Lower leg skin (tissue), 4 donors: ENCODE measurements at places on chromosomes 5 and 9.
A peak's percentile ranks its signal among the peaks of the same experiment; 100 is the strongest.

- no peak for DNase-seq
Observed at GRCh38 chr5:16626696-16627264, 10.0 kb upstream of the RETREG1 start.

GRCh38 chr9:114836769-114837168, 30.9 kb upstream of the TNFSF15 start:
- no peak for DNase-seq

- no peak for DNase-seq
Observed at GRCh38 chr9:38406476-38407186, 14.1 kb downstream of the ALDH1B1 start.

GRCh38 chr9:4537581-4537980, 47.3 kb downstream of the SLC1A1 start:
- no peak for DNase-seq

DNA sequence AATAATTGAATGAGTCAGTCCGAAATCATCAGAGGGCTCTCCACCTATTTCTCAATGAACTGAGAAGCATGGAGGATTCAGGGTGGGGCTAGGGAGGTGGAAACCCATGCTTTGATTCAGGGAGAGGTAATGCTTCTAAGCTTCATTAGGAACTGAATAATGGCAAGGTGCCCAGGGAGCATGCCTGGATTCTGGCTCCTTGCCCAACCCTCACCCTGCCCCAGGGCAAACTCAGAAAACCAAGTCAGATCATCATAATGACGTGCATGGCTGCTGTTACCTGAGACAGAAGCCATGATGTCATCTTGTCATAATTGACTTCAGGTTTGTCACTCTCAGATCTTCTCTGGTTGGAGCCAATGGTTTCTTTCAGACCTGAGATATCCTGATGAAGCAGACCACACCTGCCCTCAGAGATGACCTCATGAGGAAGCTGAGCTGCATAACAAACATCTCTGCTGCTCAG, 199.6 kb downstream of the SYK start:
- DNase-seq: peak; percentile 41

- DNase-seq: no peak
Observed at GRCh38 chr5:42745856-42746255, 10.8 kb upstream of the CCDC152 start.

DNA sequence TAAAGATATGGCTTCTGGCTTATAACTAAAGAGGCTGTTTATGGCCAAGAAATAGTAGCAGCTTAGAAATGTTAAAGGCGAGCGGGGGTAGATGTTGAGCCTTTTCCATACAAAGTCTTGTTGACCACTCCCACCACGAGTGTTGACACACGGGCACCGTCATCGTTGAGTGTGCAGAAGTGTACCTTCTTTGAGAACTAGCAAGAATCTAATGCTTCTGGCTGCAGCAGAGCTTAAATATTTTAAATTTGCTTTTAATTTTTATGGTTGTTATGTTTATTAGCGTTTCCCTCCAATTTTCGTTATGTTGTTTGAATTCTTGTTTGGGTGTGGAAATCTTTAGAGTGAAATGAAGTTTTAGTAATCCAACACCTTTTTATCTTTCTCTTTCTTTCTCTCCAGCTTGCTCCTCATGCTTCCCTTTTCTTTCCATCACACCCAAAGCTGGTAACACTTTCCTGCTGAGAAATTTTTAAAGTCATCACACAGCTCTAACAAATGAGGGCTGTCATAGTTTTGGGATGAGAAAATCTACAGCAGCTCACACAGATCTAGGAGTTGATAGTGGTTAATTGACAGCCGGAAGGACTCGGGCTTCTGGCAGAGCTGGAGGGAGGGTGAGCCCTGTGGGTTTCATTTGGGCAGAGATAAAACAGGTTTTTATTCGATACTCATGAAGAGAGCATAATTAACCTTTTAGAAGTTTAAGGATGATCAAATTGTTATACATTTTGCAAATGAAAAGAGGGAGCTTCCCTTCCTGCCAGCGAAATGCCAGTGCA, 120.1 kb upstream of the ZNF608 start:
- no peak for DNase-seq

GRCh38 chr5:139293202-139293506, 386 bp upstream of the MATR3 start:
- DNase-seq: no peak

- DNase-seq: no peak
Observed at GRCh38 chr5:142913728-142914338, 143.7 kb downstream of the ARHGAP26 start.

DNA sequence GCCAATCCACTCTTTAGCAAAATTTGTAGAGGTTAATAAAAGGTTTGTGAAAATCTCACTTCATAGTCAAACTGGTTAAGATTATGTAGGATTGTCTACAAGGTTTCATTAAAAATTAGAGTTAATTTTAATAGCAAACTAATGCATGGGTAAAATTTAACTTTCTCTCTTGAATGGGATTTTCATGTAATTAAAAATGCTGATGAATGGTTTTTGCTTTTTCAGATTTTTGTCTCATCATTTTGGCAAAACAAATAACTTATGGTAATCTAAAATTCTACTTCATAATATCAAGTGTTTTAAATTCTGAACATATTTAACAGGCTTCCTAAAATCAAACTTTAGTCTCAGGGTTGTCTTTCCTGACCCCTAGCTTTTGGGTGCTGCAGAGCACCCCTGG, 113.8 kb upstream of the FAM174A start:
- no peak for DNase-seq

- DNase-seq: no peak
Observed at GRCh38 chr5:99061711-99062110, 132.9 kb upstream of the CHD1 start.
